Stimulated activated CD8-positive, alpha-beta memory T cell treated with anti-CD3 and anti-CD28 coated beads, Interleukin-4, amount 100 ng/mL, for 4 hours (primary cell): ENCODE measurements at places on chromosomes 3 and 15.

DNA sequence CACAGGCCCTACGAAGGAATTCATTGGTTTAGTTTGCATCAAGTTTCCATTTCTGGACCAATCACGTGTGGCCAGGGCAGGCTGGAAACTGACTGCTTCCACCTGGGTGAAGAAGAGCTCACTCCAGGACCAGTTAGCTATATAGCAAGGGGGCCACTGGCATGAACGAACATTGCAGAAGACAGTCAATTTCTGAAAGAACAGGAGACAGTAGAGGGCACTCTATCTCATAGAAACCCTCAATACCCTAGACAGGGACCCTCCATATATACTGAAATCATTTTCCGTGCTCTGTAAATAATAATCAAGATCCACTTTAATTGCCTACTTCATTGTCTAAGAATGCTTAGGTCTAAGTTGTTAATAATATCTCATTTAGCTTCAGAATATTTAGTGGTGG lies 215.6 kb downstream of the CADPS start:
- DNase-seq: no peak

DNA sequence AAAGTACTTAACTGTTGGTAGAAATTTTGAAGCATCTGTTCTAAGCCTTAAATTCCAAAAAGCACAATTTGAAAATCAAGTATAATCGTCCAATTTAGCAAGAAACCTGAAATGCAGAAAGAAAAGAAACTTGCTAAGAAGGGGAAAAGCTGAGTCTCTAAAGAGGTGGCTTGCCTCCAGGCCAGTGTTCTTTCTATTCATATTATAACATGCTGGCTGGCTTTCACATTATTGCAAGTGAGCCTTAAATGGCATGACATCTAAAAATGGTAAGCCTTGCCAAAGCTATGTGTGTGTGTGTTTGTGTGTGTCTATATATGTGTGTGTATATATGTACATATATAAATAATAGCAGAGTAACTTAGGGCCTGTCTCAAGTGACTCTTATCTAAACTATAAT lies 89.5 kb downstream of the FGF12 start:
- no peak for DNase-seq

GRCh38 chr15:53209396-53210042 lies 419.4 kb upstream of the ONECUT1 start:
- no peak for DNase-seq

GRCh38 chr15:70778258-70779076 lies 15.1 kb upstream of the UACA start:
- no peak for DNase-seq

DNA sequence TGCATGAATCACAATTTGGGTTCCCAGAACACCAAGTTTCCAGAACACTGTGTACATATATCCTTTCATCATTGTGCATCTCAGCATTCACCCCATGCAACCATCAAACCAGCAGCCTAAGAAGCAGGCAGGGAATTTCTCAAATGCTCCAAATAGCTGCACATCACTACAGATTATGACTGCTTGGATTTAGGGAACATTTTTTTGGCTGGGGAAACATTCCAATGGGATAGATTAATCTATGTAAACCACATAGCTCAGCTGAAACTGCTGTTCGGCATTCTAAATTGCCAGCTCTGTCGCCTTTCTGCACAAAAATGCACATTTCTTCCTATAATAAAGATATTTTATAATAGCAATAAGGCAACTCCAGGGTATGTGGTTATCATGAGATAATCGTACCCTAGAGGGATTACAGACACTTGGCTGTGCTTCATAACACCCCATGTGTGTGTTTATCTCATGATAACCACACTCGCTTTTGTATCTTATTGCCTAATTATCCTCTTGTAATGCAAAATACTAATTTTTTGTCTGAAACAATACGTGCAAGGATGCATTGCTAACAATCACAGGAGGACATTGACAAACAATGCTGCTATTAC lies 483.7 kb upstream of the DPH6 start:
- DNase-seq: no peak

GRCh38 chr15:50943638-50944037 lies 35.2 kb downstream of the AP4E1 start:
- DNase-seq: no peak

- no peak for DNase-seq
Observed at GRCh38 chr15:78810362-78811123, 721 bp downstream of the ADAMTS7 start.

- no peak for DNase-seq
Observed at GRCh38 chr3:121595765-121596406, 2.7 kb downstream of the FBXO40 start.

DNA sequence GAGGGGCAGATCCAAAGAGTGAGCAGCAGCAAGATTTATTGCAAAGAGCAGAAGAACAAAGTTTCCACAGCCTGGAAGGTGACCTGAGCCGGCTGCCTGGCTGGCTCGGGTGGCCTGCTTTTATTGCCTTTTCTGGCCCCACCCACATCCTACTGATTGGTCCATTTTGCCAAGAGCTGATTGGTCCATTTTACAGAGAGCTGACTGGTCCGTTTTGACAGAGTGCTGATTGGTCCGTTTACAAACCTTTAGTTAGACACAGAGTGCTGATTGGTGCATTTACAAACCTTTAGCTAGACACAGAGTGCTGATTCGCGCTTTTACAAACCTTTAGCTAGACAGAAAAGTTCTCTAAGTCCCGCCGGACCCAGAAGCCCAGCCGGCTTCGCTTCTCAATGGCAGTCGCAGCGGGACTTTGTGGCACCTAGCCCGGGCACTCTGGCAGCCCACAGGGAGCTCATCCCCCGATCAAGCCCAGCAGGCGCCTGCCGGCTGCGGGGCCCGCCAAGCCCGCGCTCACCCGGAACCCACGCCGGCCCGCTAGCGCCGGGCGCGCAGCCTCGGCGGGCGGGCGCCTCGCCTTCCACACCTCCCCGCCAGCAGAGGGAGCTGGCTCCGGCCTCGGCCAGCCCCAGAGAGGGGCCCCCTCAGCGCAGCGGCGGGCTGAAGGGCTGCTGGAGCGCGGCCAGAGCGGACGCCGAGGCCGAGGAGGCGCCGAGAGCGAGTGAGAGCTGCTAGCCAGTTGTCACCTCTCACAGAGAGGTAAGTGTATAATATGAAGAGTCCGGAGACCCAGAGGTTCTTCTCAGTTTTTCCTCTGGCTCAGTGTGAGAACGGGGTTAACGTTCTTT lies 339.2 kb downstream of the CHL1 start:
- DNase-seq: no peak

- no peak for DNase-seq
Observed at GRCh38 chr3:65614585-65614984, 424.1 kb downstream of the MAGI1 start.

GRCh38 chr15:68300115-68300940 lies 22.8 kb downstream of the FEM1B start:
- DNase-seq: no peak

DNA sequence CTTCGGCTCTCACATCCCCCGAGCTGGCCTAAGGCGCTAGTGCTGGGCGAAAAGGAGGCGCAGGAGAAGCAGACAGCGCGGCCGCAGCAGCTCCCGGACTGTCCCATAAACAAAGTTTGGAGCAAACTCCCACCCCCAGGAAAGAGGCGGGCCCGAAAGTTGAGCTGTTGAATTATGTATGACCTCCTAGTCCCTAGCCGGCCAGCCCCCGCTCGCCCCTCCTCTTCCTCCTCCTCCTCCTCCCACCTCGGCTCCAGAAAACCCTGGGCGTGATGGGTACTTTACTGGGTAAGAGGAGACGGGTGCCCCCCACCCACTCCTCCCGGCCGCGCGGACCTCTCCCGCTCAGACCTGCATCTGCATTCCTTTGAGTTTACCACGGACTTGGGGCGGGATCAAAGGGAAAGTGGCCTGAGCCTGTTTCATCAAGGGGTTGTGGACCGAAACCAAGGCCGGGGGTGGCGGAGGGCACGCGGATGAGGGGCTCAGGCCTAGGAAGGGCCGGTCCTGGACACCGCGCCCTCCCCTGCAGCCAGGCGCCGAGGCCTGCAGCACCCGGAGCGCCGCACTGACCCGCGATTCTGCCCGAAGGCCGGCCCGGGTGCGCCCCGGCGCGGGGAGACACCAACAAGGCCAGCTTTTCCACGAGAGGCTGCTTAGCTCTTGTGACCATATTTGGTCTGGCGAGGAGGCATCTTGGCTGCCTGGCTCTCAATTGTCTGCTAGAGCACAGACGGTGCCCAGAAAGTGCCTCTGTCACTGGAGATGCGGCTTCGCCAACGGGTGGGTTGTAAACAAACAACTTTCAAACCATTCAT lies at the start of gene WWTR1:
TSS of gene WWTR1 (minus strand) at position 100 of the 818 bp plus-strand sequence. CDS start 719 bp downstream, outside the sequence.
- no peak for DNase-seq

GRCh38 chr15:38793206-38793810 lies 228.7 kb upstream of the RASGRP1 start:
- no peak for DNase-seq

DNA sequence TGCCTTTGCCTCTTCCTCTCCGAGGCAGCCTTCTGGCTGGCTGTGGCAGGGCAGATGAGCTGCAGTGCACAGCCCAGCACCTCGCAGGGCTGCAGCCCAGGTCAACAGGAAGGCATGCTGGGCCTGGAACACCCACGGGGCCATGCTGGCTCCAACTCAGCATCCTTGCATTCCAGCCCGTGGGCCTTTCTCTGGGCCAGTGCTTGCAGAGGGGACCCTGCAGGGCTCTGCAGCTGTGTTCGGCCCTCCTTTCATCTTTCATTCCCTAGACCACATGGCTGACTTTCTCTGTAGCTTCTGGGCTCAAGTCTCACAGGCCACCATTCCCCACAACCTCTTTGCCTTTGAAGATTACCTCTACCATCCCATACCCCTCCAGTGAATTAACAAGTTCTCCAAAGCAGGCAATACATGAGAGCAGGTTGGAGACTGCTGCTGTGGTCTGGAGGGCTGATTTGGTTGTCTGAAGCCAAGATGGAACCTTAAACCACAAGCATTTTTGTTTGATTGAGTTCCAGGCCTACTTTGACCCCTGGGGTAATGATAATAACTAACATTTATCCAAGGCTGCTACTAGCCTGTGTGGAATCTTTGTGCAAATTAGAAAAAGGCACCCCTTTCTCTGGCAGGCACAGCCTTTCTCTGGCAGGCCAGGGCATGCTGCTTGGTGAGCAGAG lies 5.9 kb downstream of the FAM131A start:
- no peak for DNase-seq

DNA sequence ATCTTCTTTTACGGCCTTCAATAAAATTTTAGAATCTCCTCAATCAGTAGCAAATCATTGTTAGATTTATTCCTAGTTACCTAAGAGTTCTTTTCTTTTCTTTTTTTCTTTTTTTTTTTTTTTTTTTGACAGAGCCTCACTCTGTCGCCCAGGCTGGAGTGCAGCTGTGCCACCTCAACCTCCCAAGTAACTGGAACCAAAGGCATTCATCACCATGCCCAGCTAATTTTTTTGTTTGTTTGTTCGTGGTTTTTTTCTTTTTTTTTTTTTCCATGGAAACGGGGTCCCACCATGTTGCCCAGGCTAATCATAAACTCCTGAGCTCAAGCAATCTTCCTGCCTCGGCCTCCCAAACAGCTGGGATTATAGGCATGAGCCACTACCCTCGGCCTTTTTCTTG lies 30.4 kb upstream of the AEN start:
- DNase-seq: no peak

DNA sequence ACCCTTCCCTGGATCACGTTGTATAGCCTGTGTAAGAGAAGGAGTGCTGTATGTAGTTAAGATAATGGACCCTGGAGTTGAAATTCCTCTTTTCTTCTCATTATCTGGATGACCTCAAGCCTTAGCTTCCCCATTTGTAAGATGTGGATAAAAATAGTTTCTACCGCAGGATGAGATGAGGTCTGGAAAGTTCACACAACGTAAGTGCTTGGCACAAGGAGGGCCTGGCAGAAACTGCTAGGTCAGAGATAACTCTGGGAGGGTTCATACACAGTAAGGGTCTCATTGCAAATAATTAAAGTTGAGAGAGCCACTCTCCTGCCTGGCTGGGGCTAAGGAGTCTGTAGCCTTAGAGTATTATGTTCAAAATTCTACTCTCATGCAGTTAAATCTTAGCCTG lies 214.4 kb downstream of the LRTM1 start:
- no peak for DNase-seq

- DNase-seq: no peak
Observed at GRCh38 chr15:62497356-62497755, 332.3 kb upstream of the C2CD4B start.

- no peak for DNase-seq
Observed at GRCh38 chr3:111151438-111151837, 79.8 kb downstream of the NECTIN3 start.

DNA sequence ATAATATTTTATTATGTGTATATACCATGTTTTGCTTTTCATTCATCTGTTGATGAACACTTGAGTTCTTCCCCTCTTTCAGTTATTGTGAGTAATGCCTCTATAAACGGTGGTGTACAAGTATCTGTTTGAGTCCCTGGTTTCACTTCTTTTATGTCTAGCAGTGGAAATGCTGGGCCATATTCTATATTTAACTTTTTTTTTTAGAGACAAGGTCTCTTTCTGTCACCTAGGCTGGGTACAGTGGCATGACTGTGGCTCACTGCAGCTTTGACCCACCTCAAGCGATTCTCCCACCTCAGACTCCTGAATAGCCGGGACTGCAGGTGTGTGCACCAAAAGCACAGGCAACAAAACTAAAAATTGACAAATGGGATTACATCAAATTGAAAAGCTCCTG lies 19.9 kb downstream of the GOLM2 start:
- no peak for DNase-seq

- no peak for DNase-seq
Observed at GRCh38 chr3:61774279-61774890, 213.0 kb downstream of the PTPRG start.

DNA sequence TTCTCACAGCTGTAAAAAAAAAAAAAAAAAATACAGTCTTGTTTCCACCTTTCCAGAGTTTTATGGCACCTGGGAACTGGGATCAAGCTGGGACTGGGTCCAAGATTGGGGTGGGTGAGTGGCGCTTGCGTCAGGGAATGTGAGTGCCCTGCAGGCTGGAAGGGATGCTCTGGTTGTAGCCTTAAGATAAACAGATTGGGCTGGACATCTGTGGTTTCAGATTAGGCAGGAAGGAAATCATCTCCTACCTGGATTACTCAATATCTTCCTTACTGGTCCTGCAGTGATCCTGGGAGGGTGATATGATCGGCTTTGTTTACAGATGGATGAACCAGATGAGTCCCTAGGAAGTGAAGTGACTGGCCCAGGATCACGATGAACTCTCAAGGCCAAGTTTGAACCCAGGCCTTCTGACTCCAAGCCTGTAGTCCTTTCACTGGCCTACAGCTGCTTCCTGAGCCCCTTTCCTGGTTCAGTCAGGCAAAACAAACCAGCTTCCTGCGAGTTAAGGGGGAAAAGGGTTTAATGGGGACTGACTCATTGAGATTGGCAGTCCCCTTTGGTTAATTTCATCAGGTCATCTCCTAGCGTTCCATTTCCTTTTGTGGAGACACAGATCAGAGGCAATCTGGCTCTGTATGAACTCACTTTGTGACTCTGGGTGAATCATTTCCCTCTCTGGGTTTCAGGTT lies 179.8 kb downstream of the THSD4 start:
- no peak for DNase-seq

GRCh38 chr3:195708061-195708460 lies 12.7 kb upstream of the MUC20 start:
- DNase-seq: no peak

- no peak for DNase-seq
Observed at GRCh38 chr15:25543196-25543595, 104.4 kb upstream of the UBE3A start.

GRCh38 chr3:152444029-152444641 lies 175.4 kb downstream of the MBNL1 start:
- DNase-seq: no peak
